Activated CD4-positive, alpha-beta T cell treated with anti-CD3 and anti-CD28 coated beads, Interleukin-2, amount 50 U/mL, for 48 hours (primary cell): ENCODE measurements at places on chromosomes 7 and 10.

DNA sequence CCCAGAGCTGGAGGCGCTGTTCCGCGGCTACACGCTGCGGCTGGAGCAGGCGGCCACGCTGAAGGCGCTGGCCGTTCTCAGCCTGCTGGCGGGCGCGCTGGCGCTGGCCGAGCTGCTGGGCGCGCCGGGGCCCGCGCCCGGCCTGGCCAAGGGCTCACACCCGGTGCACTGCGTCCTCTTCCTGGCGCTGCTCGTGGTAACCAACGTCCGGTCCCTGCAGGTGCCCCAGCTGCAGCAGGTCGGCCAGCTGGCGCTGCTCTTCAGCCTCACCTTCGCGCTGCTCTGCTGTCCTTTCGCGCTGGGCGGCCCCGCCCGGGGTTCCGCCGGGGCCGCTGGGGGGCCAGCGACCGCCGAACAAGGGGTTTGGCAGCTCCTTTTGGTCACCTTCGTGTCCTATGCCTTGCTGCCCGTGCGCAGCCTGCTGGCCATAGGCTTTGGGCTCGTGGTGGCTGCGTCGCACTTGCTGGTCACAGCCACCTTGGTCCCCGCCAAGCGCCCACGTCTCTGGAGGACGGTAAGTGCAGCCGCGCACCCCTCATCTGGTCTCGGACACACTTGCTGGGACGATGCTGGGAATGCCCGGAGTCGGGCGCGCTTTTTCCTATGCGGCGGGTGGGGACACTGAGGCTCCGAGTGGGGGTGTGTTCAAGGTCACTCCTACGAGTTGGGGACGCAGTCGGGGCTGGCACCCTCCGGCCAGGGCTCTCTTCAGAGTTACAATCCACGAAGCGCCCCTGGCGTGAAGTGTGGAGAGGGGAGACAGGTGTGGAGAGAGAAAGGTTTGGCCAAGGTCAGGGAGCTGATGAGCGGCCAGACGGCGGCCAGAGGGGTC is 717 bp downstream of the ADCY1 start:
- no peak for DNase-seq

- no peak for DNase-seq
Measured at GRCh38 chr10:15868006-15868405, 7.7 kb upstream of the MINDY3 start.

DNA sequence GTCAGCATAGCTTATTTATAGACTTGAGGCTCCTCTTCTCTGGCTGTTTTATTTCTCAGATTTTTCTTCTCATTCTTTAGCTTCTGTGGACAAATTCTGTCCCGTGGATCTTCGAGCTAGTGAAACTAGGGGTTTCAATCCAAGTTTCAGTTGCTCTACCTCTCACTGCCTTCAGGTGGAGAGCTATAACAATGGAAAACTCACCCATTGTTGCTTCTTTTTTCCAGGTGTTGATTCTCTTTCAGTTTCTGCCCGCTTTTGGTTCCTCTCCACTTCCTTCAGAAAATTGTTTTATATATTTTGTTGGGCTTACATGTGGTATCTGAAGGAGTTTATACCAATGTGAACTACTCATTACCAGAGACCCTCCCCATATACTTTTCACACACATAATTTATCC is 266.1 kb downstream of the TCF7L2 start:
- no peak for DNase-seq

DNA sequence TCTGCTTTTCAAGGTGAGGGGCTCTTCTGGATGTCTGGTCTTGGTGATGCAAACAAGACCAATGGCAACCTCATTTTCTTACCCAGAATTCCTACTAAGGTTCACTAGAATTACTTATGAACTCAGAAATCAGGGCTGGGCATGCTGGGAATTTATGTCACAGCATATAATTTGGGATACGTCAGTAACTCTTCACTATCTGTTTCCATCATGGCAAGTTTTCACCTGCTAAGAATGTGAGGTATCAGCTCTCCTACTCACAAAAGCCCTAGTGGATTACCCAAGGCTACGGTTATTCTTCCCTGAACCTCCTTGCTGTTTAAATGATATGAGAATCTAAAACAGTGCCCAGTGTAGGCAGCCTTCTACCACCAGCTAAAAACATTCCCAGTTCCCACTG is 53.1 kb downstream of the PNLIPRP2 start:
- no peak for DNase-seq

DNA sequence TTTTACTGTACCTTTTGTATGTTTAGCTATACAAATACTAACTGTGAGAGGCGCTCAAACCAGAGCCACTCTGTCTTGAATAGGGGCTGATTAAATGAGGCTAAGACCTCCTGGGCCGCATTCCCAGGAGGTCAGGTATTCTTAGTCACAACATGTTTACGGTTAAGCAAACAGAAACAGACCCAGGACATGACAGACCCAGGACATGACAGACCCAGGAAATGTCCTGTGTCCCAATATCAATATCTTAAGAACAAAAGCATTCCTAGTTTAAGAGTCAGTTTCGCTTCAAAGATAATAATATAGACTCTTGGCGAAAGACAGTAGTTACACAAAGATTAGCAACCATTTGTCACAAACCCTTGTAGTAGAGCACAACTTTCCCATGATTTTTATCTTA is 304.5 kb downstream of the CCSER2 start:
- DNase-seq: no peak

GRCh38 chr10:80540981-80541750 is 3.5 kb downstream of the SH2D4B start:
- no peak for DNase-seq

- DNase-seq: no peak
Measured at GRCh38 chr7:36208426-36208825, 55.4 kb downstream of the EEPD1 start.

GRCh38 chr7:90605055-90605454 is 8.9 kb downstream of the CDK14 start:
- DNase-seq: no peak

- DNase-seq: no peak
Measured at GRCh38 chr7:66277492-66277891, 72.4 kb downstream of the TPST1 start.

- no peak for DNase-seq
Measured at GRCh38 chr7:155753446-155753965, 58.8 kb downstream of the SHH start.

DNA sequence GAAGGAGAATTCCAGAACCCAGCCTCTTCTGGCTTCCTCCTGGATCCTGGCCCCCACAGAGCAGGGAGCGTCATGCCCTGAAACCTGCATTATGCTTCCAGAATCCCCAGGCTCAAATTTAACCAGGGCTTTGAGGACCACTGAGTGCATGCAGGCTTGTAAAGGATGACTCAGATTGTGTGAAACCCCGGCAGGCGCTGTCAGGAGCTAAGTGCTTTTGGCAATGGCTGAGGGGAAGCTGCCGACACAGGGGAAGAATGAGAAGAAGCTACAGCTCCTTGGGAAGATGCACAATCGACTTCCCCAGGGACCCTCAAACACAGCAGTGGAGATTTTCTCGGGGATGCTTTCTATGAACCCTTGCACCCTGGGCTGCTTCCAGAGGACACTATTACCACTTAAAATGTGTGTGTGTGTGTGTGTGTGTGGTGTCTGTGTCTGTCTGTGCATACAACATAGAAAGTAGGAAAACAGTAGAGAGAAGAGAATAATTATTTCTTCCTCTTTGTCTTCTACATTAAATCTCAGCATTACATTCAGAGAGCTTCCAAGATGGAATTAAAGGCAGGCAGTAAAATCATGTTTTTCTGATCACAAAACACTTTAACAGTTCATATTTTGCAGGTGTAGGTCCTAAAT is 183.5 kb upstream of the INHBA start:
- DNase-seq: no peak

- no peak for DNase-seq
Measured at GRCh38 chr10:507355-507699, 182.1 kb downstream of the DIP2C start.

- no peak for DNase-seq
Measured at GRCh38 chr10:1464881-1465417, 272.4 kb downstream of the ADARB2 start.

DNA sequence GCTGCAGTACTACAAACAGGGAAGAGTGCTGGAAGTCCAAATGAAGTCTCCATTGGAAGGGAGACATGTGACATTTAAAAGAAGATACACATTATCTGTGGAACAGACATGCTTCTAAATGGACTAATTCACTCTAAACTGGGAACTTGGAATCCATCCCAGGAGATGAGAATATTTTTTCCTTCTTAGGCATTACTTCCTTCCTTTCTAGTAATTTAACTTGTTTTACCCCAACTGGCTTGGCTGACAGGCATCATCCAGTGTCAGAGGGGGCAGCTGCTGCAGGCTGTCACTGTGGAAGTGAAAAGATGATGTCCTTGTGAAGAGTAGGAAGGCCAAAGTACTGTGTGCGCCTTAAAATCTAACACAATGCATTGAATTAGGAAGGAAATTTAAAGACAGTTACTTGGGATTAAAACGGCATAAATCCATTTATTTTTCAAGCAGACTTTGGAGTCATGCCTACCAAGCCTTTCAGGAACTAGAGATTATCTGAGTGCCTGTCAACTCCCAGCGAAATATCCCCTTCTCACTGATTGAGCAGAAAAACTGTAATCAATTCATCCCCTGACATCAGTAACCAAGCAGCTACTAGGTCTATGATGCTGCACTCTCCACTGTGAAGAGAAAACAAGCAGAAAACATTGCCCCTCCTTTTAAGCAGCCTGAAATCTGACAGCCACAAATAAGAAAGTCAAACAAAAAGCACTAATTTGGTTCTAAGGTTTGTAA is 161.2 kb downstream of the DGKI start:
- DNase-seq: no peak

DNA sequence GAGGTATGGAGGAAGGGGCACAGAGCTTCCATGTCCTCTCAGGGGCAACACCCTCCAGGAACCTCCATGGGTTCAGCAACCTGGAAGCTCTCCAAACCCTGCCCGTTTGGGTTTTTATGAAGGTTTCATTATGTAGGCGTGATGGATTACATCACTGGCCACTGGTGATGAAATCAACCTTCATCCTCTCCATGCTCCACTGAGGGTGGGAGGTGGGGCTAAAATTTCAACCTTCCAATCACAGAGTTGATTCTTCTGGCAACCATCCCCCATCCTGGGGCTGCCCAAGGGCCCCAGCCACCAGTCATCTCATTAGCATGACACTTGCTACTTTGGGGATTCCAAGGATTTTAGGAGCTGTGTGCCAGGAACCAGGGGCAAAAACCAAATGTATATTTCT is 90.1 kb downstream of the TEX36 start:
- DNase-seq: no peak
